Eye (tissue), 1 donor: ENCODE measurements at places on chromosomes 1 and 21.
A peak's percentile ranks its signal among the peaks of the same experiment; 100 is the strongest.

DNA sequence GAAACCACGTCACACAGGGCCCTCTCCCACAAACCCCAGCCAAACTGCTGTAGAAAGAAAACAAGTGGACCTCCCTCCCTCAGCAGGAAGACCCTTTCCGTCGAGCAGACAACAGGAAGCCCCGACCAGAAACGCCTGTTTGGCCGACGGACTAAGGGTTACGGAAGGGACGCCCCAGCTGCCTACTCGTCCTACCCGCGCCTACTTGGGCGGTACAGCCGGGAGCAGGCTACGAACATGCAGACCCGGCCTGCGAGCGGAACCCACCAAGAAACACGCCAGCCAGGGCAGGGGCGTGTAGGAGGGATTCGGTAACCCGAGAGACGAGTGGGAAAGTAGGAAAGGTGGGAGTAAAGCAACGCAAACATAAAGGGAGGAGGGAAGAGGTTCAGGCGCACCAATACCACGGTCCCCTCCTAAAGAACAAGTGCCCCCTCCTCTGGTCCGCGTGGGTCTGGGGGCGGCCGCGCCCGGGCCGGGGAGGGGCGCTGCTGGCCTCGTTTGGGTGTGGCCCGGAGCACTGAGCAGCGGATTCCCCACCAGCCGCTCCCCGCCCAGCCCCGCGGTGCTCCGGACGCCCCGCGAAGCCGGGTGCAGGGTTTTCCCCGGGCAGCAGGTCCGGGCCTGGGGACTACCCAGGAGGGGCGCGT, 450 bp downstream of the S100A10 start:
- DNase-seq: peak; percentile 60

- DNase-seq: no peak
These were observed 282.3 kb downstream of the USH2A start for GRCh38 chr1:216140730-216141524.

DNA sequence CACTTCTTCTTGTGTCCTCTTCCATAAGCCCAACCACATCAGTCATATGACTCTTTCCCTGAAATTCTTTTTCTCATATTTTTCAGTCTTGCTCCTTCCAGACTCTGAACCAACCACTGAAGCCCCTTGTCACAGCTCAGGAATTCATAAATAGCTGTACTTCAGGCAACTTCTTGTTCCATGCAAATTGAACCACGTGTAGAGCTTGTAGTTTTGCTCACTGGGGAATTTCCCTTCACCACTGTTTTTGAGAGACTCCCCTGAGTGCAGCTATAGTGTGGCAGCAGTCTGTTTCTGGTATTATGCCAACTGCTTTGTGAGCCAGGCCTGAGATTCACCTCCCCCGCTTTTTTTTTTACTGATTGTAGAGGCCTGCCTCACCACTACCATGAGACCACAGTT, 150.3 kb upstream of the SPAG17 start:
- DNase-seq: peak; percentile 41

GRCh38 chr1:12372180-12372579, 142.3 kb downstream of the VPS13D start:
- DNase-seq: no peak

GRCh38 chr21:28548291-28548690, 444.4 kb downstream of the LTN1 start:
- no peak for DNase-seq

DNA sequence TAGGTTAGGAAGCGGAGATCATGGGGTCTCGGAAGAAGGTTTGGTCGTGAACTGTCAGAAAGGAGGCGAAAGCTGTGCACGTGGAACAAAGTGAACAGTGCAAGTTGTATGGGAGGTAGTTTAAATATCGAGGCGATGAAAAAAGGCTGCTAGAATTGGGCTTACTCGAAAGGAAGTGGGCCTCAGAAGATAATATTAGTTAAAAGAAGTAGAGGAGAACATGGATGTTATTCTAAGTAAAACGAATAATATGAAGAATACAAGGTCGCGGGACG, 571 bp downstream of the WDR3 start:
- no peak for DNase-seq

GRCh38 chr1:228416217-228416933, at the start of gene TRIM17:
Gene TRIM17, minus strand, starts transcription at chr1:228416861. Its CDS starts 1,789 bp downstream, at chr1:228415072.
- peak; percentile 83 for DNase-seq

GRCh38 chr1:24905979-24906720, 23.9 kb downstream of the RUNX3 start:
- DNase-seq: no peak

- peak; percentile 74 for DNase-seq
These were observed 397.9 kb downstream of the BRINP2 start for GRCh38 chr1:177568622-177569021.

GRCh38 chr1:178528953-178529335, 16.0 kb downstream of the TEX35 start:
- DNase-seq: no peak

GRCh38 chr1:18657506-18658201, 27.0 kb downstream of the PAX7 start:
- peak; percentile 81 for DNase-seq

- no peak for DNase-seq
These were observed 50.3 kb downstream of the MYSM1 start for GRCh38 chr1:58649555-58649954.

GRCh38 chr1:2229037-2229864, 1.1 kb downstream of the SKI start:
- DNase-seq: peak; percentile 78

GRCh38 chr21:41289431-41289830, 27.2 kb upstream of the FAM3B start:
- peak; percentile 7 for DNase-seq

GRCh38 chr1:232425421-232425820, 204.5 kb downstream of the SIPA1L2 start:
- no peak for DNase-seq

DNA sequence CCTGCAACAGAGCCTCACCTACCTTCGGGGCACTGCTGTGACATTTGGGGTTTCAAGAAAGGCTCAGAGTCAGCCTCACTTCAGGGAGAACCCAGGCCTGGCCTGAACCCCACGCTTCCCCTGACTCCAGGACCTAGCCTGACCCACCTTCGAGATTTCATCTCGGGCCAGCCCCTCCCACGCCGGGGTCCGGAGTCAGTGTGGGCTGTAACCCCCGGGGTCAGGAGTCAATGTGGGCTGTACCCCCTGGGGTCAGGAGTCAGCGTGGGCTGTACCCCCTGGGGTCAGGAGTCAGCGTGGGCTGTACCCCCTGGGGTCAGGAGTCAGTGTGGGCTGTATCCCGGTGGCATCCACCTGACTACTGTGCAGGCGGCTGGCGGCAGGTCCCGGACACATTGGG, 183.0 kb upstream of the RAB4A start:
- DNase-seq: no peak

DNA sequence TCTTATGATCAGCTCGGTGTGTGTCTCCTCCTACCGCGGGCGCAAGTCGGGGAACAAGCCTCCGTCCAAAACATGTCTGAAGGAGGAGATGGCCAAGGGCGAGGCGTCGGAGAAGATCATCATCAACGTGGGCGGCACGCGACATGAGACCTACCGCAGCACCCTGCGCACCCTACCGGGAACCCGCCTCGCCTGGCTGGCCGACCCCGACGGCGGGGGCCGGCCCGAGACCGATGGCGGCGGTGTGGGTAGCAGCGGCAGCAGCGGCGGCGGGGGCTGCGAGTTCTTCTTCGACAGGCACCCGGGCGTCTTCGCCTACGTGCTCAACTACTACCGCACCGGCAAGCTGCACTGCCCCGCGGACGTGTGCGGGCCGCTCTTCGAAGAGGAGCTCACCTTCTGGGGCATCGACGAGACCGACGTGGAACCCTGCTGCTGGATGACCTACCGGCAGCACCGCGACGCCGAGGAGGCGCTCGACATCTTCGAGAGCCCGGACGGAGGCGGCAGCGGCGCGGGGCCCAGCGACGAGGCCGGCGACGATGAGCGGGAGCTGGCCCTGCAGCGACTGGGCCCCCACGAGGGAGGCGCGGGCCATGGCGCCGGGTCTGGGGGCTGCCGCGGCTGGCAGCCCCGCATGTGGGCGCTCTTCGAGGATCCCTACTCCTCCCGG, 1.5 kb downstream of the KCNC4 start:
- no peak for DNase-seq

- peak; percentile 84 for DNase-seq
These were observed 2.2 kb downstream of the TGFB2 start for GRCh38 chr1:218347336-218347722.

DNA sequence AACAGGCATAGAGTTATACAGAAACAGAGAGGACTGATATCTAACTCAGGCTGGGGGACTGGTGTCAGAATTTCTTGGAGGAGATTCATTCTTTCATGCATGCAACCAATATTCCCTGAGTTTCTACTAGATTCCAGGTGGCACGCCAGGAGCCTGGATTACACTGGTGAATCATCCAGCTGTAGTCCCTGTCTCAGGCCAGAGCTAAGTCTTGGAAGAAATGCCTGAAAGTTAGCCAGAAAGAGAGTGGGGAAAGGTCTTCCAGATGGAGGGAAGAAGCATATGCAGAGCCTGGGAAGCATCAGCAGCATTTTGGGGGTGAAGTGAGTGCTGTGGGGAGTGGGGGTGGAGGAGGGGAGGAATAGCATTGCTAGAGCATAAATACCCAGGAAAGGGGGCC, 239.1 kb downstream of the OMA1 start:
- DNase-seq: no peak

DNA sequence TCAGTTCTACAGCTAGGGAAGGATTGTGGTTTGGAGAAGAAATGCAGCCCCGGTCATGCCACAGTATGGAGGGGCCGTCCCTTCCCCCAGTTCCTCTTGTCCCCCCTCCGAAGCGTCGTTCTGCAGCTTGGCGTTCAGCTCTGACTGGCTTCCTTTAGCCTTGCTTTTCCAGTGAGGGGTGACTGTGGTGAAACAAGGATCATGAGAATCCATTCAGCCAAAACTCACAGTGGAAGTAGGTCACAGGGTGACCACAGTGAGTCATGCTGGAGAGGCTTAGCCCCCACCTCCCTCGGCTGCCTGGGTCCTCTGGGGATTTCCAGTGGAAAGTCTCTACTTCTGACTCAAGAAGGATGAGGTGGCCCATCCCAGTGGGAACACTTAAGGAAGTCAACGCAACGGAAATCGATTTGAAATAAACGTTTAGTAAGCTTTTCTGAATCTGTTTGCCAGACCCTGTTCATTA, 37.3 kb upstream of the COL6A2 start:
- DNase-seq: no peak

DNA sequence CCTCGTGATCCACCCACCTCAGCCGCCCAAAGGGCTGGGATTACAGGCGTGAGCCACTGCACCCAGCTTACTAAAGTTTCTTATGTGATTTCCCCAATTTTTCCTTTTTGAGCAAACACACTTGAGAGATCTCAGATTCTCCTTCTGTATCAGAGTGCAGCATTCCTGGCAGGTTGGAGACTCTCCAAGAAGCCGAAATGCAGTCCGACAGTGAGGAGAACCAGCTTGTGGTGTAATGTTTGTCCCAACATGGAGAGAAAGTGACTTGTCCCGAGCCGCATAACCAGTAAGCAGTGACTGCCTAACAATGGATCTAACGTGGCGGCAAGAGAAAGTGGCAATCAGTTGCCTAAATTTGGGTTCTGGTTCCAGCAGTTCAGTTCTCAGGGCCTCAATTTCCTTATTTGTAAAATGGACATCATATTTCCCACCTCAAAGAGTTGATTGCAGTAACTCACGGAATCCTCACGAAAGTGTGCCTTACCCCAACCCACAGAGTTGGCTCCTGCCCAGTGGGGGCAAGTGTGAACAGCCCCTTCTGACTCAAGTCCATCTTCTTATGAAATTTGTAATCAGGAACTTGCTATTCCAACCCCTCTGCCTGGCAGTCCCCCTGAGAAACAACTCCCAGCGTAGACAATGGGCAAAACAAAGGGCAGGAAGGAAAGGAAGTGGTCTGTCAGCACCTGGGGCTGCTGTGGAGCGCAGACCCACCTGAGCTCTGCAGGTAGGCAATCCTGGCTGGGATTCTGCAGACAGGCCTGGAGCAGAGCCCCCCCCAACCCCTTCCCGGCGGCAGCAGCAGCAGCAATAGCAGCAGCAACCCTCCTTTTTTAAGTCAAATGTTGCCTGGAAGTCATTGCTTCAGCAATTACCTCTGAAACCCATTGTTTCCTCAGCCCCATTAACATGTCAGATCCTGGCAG, 223.6 kb upstream of the POU3F1 start:
- peak; percentile 13 for DNase-seq

GRCh38 chr1:164840936-164841335, 282.0 kb downstream of the PBX1 start:
- no peak for DNase-seq
